Pericardium fibroblast (primary cell): ENCODE measurements at places on chromosomes 11 and 22. TPM values are rescaled to one million over a fixed set of nuclear protein-coding genes. Genes with fewer than 3 reads are reported as not detected.

Gene SLC5A1
- total RNA-seq = not detected in 2 replicates

Gene RGL4
- not detected in 2 replicates for total RNA-seq

Gene SLC7A4
- total RNA-seq = 0.51 and 2.7 TPM in 2 replicates

Gene GTSE1
- total RNA-seq = 0.60 and 0.82 TPM in 2 replicates

Gene CDHR5
- not detected in 2 replicates for total RNA-seq

Gene OR52I2
- total RNA-seq = not detected in 2 replicates

Gene MS4A12
- total RNA-seq = not detected in 2 replicates

Gene KRTAP5-10
- total RNA-seq = not detected in 2 replicates

Gene CYTH4
- total RNA-seq = not detected in 2 replicates

Gene C11orf16
- total RNA-seq = not detected in 2 replicates

Gene SUSD2
- 19.1 and 30.9 TPM in 2 replicates for total RNA-seq

Gene DDI1
- not detected in 2 replicates for total RNA-seq

Gene MYO7A
- total RNA-seq = 0.23 and 0.51 TPM in 2 replicates

Gene MS4A14
- total RNA-seq = not detected in 2 replicates

Gene ADORA2A
- 2.9 and 5.4 TPM in 2 replicates for total RNA-seq

Gene AHNAK
- total RNA-seq = 358 and 476 TPM in 2 replicates

Gene SOX10
- not detected in 2 replicates for total RNA-seq

Gene BCO2
- 1.2 and 2.9 TPM in 2 replicates for total RNA-seq

Gene MUC6
- not detected in 2 replicates for total RNA-seq

Gene BIRC3
- total RNA-seq = under 0.01 and 0.12 TPM in 2 replicates

Gene VPREB3
- not detected in 2 replicates for total RNA-seq

Gene AMOTL1
- 17.8 and 25.3 TPM in 2 replicates for total RNA-seq
